Activated CD4-positive, alpha-beta T cell treated with anti-CD3 and anti-CD28 coated beads, Interleukin-2, amount 10 ng/mL, durations not matched to agents 24 days and 14 days (primary cell): ENCODE measurements at places on chromosomes 7 and 10. TPM values are rescaled to one million over a fixed set of nuclear protein-coding genes. Genes with fewer than 3 reads are reported as not detected.

- DNase-seq = no peak
- H3K27ac ChIP-seq = peak overlapping the region; percentile 39
- peaks cover 81% of the 10 kb centered on the region for H3K36me3 ChIP-seq
Observed at GRCh38 chr10:11274452-11274851, 256.8 kb downstream of the CELF2 start.

GRCh38 chr10:126140746-126141273, 244.4 kb downstream of the FANK1 start:
- DNase-seq = no peak
- no peak overlapping the region for H3K27ac ChIP-seq
- no peak overlapping the region for H3K4me3 ChIP-seq

DNA sequence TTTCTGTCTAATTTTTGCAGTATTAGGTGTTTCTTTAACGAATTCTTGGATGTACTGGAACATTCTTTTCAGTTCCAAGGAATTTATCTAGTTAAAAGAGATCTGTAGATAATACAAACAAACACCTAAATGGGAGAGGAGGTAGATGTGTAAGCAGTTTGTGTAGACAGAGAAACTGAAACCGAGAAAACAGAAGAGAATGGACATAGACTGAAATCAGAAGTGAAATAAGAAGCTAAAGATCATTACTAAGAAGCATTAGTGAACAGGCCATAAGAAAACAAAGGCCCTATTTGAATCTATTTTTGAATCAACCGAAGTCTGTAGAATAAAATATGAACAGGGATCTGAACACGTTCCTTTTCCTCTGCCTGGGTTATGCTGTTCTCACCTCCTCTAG, 26.5 kb upstream of the TMEM229A start:
- H3K4me1 ChIP-seq = no peaks in the 10 kb centered on the region
- no peaks in the 10 kb centered on the region for H3K36me3 ChIP-seq
- no peaks in the 10 kb centered on the region for H3K27me3 ChIP-seq
- H3K4me3 ChIP-seq = no peak overlapping the region
- DNase-seq = no peak
- no peak overlapping the region for H3K27ac ChIP-seq

GRCh38 chr7:121071132-121071531, 82.6 kb downstream of the CPED1 start:
- H3K4me3 ChIP-seq = no peak overlapping the region
- H3K27me3 ChIP-seq = peaks cover 8% of the 10 kb centered on the region
- H3K4me1 ChIP-seq = no peaks in the 10 kb centered on the region
- no peak overlapping the region for H3K27ac ChIP-seq
- DNase-seq = no peak

- no peak for DNase-seq
- no peaks in the 10 kb centered on the region for H3K4me1 ChIP-seq
- no peak overlapping the region for H3K27ac ChIP-seq
- no peaks in the 10 kb centered on the region for H3K36me3 ChIP-seq
- H3K4me3 ChIP-seq = no peak overlapping the region
Observed at GRCh38 chr7:38704041-38704547, 72.9 kb upstream of the AMPH start.

DNA sequence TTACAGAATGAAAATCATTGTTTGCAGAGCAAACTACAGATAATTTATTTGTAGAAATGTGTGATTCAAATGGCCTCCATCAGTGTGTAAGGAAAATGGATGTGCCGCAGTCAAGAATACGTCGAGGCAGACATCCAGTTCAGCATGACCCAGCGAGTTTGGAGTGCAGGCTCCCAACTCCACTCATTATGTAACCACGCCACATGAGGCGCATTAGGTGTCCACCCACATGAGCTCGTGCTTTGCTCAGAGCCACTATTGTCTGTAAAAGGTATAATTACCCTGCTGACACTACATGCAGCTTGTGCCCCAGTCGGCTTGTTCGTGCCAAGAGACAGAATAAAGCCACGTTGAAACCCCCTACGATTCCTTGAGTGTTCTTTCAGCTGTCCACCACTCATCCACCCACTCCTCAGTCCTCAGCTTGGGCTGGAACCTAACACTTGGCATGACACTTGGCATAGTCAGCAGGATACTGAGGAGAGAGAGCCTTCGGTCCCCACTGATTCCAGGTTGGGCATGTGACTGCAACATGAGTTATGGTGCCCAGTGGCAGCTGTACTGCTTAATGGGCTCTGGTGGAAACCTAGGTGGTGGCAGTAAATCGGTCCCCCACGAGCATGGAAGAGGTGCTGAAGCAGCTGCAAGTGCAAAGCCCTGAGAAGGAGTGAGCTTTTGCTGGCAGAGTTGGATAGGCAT, 102.7 kb downstream of the BICC1 start:
- H3K4me1 ChIP-seq = no peaks in the 10 kb centered on the region
- H3K27ac ChIP-seq = no peak overlapping the region
- no peaks in the 10 kb centered on the region for H3K27me3 ChIP-seq
- no peak overlapping the region for H3K4me3 ChIP-seq

DNA sequence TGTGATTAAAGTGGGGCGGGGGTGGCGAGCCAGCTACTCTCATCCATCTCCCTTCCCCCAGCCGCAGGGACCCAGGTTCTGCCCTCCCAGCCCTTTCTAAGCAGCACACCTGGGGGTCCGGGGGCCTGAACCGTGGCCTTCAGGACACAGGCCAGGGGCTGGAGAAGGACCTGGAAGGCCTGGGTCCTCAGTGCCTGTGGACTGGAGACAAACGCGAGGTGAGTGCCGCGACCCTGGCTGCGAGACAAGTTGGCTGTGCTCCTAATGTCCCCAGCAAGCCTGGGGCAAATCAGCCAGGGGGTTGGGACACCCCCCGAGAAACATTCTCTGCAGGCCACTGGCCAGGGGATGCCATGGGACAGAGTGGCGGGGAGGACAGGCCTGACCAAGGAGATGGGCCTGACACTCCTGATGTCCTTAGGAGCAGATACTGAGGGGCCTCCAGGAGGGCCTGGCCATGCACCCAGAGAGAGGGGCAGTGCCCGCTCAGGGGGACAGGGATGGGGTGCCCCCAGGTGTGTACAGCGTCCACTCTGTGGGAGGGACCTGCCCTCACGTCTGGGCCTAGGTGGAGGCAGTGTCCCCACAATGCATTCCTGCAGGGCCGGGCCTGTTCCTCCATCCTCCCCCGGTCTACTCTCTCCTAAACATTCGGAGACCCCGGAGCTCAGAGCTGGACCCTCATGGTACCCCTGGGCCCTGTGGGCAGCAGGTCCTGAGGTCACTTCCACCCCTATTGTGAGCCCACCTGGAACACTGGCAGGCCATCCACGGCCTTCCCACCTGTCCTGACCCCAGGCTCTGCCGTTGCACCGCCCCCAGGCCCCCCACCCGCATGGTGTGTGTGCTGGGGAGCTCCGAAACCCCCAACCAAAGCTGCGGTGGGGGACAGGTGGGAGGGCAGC, 13.1 kb downstream of the BRAT1 start:
- DNase-seq = no peak
- H3K4me1 ChIP-seq = no peaks in the 10 kb centered on the region
- no peak overlapping the region for H3K4me3 ChIP-seq
- peaks cover 27% of the 10 kb centered on the region for H3K36me3 ChIP-seq
- H3K27me3 ChIP-seq = no peaks in the 10 kb centered on the region
- no peak overlapping the region for H3K27ac ChIP-seq

- H3K27ac ChIP-seq = no peak overlapping the region
- H3K4me3 ChIP-seq = no peak overlapping the region
- no peaks in the 10 kb centered on the region for H3K4me1 ChIP-seq
- no peak for DNase-seq
- no peaks in the 10 kb centered on the region for H3K27me3 ChIP-seq
Observed at GRCh38 chr7:55983537-55983936, 19.2 kb downstream of the NIPSNAP2 start.

DNA sequence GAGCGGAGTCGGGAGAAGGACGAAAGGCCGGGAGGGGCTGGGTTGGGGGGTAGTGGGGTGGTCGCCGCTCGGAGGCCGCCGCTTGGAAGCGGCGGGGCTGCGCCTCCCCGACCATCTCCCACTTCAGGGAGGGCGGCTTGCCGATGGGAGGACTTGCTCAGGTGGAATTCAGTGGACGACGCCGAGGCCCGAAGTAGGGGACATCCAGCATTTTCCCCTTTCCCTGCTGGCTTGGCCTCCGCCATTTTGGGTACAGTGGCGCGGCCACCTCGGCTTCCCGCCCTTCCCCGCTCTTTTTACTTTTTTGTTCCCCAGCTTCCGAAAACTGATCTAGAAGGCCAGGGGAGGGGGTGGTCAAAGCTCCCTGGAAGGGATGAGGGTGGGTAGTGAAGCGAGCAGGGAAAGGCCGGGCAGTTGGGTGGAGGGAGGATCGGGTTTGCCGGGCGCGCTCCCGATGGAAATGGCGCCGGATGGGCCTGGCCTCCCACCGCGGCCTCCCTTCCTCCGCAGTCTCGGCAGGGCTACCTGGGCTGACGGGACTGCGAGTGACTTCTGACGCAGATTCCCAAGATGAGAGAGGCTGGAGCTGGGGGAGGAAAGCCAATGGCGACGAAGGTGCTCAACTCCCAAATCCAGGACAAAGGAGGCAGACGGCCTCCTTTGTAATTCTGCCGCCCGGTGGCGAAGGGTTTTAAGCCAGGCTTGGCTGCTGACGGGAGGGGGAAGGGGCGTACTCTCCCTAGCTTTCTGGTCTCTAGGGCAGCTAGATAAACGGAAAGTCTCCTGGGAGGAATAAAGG, at the start of gene PBLD:
Gene PBLD, minus strand, starts transcription at position 670 of the 799 bp plus-strand sequence. CDS start 26,084 bp downstream, outside the sequence.
- peaks cover 52% of the 10 kb centered on the region for H3K4me1 ChIP-seq
- H3K36me3 ChIP-seq = peaks cover 44% of the 10 kb centered on the region
- DNase-seq = peak; percentile 89
- peak within 1 kb of the TSS; percentile 99 for H3K4me3 ChIP-seq

GRCh38 chr7:134741907-134742635, 37.4 kb upstream of the CALD1 start:
- peaks cover 1% of the 10 kb centered on the region for H3K27me3 ChIP-seq
- no peak for DNase-seq
- H3K36me3 ChIP-seq = no peaks in the 10 kb centered on the region
- peaks cover 23% of the 10 kb centered on the region for H3K4me1 ChIP-seq
- H3K27ac ChIP-seq = no peak overlapping the region
- no peak overlapping the region for H3K4me3 ChIP-seq

DNA sequence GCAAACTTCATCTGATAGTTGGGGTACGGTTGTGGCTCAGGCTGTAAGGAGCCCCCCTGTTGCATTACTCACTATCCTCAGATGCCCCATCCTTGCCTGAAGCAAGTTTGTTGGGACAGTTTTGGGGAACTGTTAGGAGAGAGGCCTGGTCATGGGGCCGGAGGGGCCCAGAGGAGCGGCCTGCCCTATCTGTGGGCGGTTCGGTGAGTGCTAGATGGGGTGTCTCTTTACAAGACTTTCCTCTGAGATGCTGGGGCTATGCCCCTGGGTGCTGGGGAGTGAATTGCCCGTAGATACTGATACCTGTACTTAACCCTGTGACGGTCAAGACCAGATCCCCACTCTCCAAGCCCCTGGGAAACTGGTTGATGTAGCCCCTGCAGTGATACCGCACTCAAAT, 12.4 kb downstream of the CUX1 start:
- no peaks in the 10 kb centered on the region for H3K27me3 ChIP-seq
- no peak overlapping the region for H3K27ac ChIP-seq
- H3K4me1 ChIP-seq = peaks cover 3% of the 10 kb centered on the region
- H3K36me3 ChIP-seq = peaks cover 3% of the 10 kb centered on the region
- H3K4me3 ChIP-seq = no peak overlapping the region
- DNase-seq = no peak

- H3K4me3 ChIP-seq = no peak overlapping the region
- DNase-seq = no peak
- H3K27ac ChIP-seq = no peak overlapping the region
- no peaks in the 10 kb centered on the region for H3K4me1 ChIP-seq
- H3K27me3 ChIP-seq = no peaks in the 10 kb centered on the region
- H3K36me3 ChIP-seq = no peaks in the 10 kb centered on the region
Observed at GRCh38 chr10:24136070-24136469, 72.9 kb upstream of the KIAA1217 start.

- DNase-seq = no peak
- H3K4me3 ChIP-seq = no peak overlapping the region
- H3K27ac ChIP-seq = no peak overlapping the region
- no peaks in the 10 kb centered on the region for H3K36me3 ChIP-seq
Observed at GRCh38 chr10:49083261-49083660, 32.1 kb downstream of the VSTM4 start.

- no peaks in the 10 kb centered on the region for H3K27me3 ChIP-seq
- H3K36me3 ChIP-seq = no peaks in the 10 kb centered on the region
- no peak overlapping the region for H3K4me3 ChIP-seq
- H3K27ac ChIP-seq = no peak overlapping the region
- DNase-seq = no peak
Observed at GRCh38 chr7:82559193-82559805, 115.7 kb upstream of the CACNA2D1 start.

GRCh38 chr10:116733566-116733965, 8.8 kb downstream of the HSPA12A start:
- no peak overlapping the region for H3K4me3 ChIP-seq
- H3K27me3 ChIP-seq = peaks cover 37% of the 10 kb centered on the region
- H3K27ac ChIP-seq = no peak overlapping the region

GRCh38 chr10:98957801-98958200, 277.9 kb downstream of the HPSE2 start:
- H3K4me1 ChIP-seq = no peaks in the 10 kb centered on the region
- DNase-seq = no peak
- no peak overlapping the region for H3K4me3 ChIP-seq
- H3K27ac ChIP-seq = no peak overlapping the region
- no peaks in the 10 kb centered on the region for H3K27me3 ChIP-seq

DNA sequence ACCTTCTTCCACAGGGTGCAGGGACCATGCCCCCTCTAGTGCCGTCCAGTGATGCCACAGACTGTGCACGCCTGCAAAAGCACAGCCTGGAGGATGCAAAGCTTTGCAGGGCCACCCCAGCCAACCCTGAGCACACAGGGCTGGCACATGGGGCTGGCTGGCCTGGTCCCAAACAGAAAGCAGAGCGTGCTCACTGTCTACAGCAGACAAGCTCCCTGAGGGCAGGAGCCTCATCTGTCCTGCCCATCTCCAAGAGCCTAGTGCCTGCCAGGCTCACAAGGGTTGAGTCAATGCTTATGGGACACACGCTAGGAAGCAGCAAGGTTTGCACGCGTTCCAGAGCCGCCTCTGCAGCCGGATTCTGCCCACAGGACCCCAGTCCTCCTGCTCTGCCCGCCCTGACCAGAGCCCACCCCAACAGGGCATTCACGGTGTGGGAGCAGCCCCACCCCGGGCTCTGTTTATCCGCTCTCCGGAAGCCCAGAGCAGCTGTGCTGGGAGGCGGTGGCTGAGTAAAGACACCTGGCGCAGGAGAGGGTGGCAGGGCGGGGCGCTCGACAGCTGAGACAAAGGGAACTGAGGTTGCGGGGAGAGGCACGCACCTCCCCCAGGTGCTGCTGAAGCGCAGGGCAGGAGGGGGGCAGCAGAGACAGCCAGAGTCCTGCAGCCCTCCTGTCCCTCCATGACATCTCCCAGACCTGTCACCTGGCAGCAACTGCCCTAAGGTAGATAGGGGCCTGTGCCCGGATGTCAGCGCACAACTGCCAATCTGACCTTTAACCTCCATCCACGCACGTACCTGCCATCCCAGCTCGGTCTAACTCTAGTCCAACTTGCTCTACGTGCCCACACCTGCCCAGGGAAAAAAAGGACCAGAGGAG, 4.3 kb downstream of the KCNH2 start:
- H3K4me3 ChIP-seq = peak overlapping the region; percentile 85
- peaks cover 4% of the 10 kb centered on the region for H3K36me3 ChIP-seq
- peak; percentile 66 for DNase-seq
- peak overlapping the region; percentile 53 for H3K27ac ChIP-seq
- H3K27me3 ChIP-seq = peaks cover 24% of the 10 kb centered on the region
- H3K4me1 ChIP-seq = peaks cover 23% of the 10 kb centered on the region

GPR158 gene
- not detected in 2 replicates for total RNA-seq

CPEB3 gene
- 2.2 and 2.5 TPM in 2 replicates for total RNA-seq

BHLHA15 gene
- 0.40 and 0.72 TPM in 2 replicates for total RNA-seq

PSD gene
- 10.4 and 12.1 TPM in 2 replicates for total RNA-seq

AOAH gene
- 17.6 and 17.8 TPM in 2 replicates for total RNA-seq

TSPAN14 gene
- total RNA-seq = 57.8 and 61.7 TPM in 2 replicates

HOXA1 gene
- total RNA-seq = 0.09 and 0.16 TPM in 2 replicates

C7orf33 gene
- total RNA-seq = not detected in 2 replicates

PPP1R3C gene
- 0.14 and 0.21 TPM in 2 replicates for total RNA-seq
